Hindlimb muscle (tissue), 1 donor: ENCODE measurements at places on chromosomes 3 and 15.
A peak's percentile ranks its signal among the peaks of the same experiment; 100 is the strongest.

- DNase-seq = no peak
Measured at GRCh38 chr3:147653367-147653923, 244.3 kb downstream of the ZIC1 start.

GRCh38 chr3:117144853-117145252 lies 435.3 kb downstream of the TUSC7 start:
- DNase-seq = peak; percentile 13

- DNase-seq = no peak
Measured at GRCh38 chr3:31250116-31250777, 282.5 kb upstream of the STT3B start.

DNA sequence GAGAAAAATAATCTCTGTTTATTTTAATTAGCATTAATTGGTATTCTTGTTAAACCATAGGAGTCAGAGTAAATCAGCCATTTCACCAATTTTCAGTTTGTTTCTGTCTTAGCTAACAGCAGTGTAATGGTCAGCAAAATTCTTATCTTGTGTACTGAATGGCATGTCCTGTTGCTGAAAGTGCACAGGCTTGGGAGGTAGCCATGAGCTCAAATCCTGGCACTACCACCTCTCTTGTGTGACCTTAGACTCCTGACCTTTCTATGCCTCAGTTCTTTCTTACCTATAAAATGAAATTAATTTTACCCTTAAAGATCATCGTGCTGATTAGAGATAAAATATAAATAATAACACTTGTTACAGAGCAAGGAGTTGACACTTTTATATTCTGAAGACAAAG lies 35.8 kb downstream of the MLH1 start:
- DNase-seq = no peak

GRCh38 chr15:33190539-33190938 lies 4.0 kb downstream of the FMN1 start:
- DNase-seq = no peak

DNA sequence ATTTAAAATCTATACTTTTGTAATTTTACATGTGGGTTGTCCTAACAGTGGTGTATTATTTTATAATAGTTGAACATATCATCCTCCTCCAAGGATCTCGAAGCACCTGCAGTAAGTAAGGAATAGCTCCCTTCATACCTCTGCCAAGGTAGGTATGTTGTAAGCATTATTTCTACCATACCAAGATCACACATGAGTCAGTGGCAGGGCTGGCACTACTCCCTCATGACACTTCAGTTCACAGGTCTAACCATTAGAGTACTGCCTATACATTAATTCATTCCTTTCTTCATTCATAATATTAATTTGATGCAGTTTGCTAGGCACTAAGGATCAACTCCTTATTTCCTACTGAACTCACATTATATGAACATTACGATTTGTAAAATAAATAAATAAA lies 11.9 kb upstream of the LEKR1 start:
- no peak for DNase-seq

DNA sequence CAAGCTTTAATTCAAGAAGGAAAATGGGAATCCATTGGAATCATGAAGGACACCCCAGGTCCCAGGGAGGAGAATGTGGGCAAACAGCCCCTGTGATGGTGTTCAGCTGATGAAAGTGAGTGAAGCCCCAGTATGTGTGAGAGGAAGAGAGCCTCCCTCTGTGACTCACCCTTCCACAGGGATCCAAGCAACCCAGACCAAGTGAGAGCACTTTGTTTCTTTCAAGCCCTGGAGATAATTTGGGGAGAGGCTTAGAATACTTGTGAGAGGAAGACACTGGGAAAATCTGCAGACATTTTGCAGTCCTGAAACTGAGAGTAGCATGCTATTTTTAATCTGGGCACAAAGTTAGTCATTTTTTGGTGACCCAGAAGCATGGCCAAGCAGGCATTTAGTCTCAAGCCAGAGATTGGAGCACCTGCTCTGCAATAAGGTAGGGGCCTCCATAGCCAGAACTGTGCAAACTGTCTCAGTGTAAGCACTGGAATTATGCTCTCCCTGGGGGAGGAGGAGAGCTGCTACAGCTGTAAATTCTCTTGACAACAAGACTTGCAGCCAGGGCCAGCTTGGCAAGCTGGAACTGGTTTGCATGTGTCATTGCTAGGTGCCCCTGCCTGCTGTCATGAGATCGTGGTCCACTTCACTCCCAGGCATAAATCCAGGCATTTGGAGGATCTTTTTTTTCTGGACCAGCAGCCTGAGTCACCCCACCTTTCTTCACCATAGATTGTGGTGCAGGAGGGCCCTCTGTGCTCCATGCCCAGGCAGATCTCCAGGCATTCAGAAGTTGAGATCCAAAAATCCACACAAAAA lies 537.8 kb upstream of the DPPA4 start:
- no peak for DNase-seq

- no peak for DNase-seq
Measured at GRCh38 chr3:83434880-83435587, 1523.8 kb upstream of the CADM2 start.
